Fibroblast of skin of left quadriceps (primary cell): ENCODE measurements at places on chromosomes 12 and 14.

DNA sequence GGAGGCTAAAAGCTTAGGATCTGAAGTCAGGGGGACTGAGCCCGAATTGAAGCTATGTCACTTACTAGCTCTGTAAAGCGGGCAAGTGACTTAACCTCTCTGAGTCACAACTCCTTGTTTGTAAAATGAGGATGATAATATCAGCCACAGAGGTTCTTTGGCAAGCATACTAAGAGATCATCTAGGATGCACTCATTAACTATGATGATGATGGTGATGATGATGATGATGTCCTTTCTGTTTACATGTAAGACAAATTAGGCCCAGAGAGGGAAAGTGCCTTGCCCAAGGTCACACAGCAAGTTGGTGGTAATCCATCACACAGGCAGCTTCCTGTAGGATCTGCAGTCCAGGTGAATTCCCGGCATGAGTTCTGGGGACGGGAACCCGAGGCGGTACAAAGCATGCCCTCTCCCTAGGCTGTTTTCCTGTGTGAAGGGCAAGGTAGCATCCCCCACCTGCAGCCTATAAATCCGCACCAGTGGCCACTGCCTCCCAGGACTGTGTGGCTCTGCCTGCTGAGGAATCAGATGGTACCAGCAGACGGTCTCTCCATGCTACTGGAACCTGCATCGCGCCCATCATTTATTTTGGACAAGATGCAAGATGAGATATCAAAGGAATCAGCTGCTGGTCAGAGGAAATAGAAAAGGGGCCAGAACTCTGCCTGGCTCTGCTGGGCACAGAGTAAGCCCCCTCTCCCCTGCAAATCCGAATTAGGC is 55.2 kb downstream of the MAP1LC3B2 start:
- no peak for DNase-seq

GRCh38 chr12:27064397-27065342 is 17.7 kb downstream of the C12orf71 start:
- DNase-seq: no peak

- DNase-seq: no peak
Measured at GRCh38 chr12:124509676-124510300, 57.6 kb downstream of the NCOR2 start.

- DNase-seq: peak; percentile 3
Measured at GRCh38 chr12:30622509-30622908, 73.2 kb downstream of the IPO8 start.

- DNase-seq: no peak
Measured at GRCh38 chr12:15534322-15534721, 212.0 kb downstream of the PTPRO start.

DNA sequence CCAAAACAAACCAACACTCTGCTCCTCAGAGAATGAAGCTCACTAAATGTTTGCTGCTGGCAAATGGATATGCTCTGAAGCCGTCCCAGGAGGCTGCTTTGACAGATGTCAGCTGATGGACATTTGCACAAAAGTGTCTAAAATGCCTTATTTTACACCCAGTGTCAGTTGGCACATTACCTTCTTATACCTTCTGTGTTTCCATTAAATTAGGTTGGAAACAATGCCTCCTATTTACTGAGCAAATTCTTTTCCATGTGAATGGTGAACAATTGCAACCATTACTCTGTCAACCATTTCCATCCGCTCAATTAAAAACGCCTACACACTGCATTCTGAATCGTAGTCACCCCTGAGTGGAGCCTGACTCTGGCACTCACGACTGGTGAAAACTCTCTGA is 1679.9 kb upstream of the FLRT2 start:
- DNase-seq: no peak

DNA sequence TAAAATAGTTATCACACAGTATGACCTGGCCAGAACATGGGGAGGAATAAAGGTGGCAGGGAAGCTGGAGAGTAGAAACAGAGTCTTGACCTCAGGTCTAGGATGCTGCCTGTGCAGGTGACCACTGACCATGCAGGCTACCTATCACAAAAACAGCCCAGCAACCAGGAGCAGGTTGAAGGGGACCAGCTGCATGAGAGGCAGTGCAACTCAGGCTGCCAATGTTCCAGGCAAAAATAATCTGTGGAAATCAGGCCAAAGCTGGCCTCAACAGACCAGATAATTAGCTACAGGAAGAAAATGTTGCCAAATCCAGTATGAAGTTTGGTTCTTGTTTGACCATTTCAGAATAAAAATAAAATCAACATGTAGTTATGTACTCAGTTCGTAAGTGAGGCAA is 72.6 kb downstream of the PDE6H start:
- DNase-seq: no peak

DNA sequence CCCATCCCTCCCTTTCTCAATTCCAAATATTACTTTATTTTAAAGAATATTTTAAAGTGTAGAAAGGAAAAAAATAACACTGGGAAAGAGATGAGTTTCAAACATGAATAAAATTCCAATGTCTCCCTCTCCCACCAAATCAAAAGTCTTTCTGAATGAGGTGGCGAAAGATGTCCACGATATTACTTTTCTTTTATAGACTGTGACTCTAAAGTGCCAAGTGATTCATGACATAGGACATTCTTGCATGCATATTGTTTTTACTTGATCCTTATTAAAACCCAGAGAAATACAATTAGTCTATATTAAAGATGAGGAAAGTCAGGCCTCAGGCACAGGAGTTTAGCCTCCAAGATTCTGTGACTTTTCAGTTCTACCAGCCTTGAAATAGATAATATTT is 16.0 kb upstream of the LUM start:
- no peak for DNase-seq

DNA sequence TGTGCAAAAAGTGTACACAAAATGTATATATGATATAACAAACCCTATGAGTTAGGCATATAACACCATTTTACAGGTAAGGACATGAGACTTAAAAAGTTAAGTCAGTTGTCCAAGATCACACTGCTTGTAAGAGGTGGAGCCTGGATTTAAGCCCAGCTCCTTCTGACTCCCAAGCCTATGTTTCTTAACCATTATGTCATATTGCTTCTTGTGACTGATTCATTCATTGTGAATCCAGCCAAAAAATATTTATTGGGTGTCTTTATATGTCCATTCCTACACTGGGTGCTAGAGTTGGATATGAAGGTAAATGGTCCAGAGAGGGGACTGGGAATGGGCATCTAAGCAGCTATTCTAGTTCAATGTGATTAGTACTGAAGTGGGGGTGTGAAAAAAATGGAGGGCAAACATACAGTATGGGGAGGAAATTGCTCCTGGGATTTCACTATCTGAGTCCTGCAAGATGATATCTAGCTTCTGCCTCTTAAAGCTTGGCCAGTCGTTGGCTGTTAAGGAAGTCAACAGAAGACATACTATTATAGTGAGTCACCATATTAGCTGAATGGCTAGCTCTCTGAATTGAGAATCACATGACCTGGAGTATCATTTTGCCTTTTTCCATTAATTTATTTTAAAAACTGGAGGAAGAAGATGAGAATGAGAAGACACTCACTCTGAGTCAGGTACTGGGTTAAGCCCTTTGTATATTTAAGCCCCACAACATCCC is 28.8 kb downstream of the PAX9 start:
- no peak for DNase-seq

DNA sequence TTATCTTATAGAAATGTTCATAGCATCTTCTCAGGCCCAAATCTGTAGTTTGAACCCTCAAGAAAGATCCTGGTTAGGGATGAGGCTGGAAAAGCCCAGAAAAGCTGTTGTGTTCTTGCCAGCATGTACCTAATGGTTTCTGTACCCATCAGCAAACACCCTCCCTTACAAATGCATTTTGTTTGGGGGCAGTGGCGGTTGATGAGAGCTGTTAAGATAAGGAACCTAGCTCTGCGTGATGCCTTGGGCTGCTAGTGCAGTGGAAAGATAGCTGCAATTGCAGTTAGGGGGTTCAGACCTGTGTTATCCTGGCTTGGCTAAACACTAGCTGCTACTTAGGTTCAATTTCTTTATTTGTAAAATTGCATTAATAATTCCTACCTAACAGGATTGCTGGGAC is 3.6 kb downstream of the TPH2 start:
- no peak for DNase-seq

DNA sequence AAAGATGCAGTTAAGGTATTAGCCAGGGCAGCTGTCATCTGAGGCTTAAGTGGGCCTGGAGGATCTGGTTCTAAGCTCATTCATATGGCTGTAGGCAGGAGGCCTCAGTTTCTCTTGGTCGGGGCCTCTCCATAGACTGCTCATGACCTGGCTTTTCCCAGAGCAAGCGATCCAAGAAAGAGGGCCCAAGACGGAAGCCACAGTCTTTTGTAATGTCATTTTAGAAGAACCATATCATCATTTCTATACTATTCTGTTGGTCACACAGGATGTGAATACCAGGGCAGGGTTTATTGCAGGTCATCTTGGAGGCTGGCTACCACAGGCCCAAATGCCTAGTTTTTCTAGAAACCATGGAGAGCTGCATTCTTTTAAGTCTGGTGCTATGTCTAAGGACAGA is 47.7 kb downstream of the GNG2 start:
- no peak for DNase-seq

DNA sequence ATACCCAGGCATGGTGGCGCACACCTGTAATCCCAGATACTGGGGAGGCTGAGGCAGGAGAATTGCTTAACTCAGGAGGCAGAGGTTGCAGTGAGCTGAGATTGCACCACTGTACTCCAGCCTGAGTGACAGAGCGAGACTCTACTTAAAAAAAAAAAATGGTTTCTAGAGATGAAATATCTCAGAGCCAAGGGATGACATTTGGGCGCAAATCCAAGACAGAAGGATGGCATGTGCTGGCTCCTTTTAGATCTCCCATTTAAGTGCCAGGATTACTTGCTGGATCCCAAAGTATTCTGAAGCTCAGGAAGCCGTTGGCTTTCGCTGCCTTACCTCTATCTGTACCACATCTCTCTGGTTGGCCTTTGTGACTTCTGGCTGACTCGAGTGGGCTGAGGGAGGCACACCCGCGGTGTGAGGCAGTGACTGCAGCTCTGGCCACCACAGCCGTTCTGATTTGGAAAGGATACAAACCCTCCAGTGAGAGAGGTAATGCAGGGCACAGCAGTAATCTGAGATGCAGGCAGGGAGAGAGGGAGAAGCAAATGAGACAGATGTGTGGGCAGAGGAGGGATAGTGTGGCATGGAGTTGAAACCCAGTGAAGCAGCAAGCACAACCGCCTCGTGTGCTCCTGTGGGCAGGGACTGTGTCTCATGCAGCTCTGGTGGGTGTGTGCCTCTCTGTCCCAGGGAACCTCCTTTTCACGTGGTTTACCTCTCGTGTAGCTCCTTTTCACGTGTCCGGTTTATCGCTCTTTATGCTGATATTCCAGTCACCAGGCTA is 4.9 kb downstream of the B4GALNT3 start:
- no peak for DNase-seq

DNA sequence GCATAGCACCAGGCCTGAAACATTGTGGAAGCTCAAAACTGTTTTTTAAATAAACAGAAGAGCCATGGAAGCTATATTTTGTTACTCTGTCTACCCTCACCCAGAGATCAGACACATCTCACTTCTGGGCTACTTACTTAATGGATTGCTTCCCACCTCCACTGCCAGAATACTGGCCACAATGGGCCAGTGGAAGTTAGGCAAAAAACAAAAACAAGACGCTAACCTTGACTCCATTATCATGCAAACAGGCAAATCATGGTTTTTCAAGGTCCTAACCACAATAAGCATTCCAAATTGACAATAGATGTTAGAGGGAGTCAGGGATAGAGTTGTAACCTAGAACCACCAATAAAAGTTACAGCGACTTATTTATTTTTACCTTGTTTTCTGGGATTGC is 52.7 kb upstream of the PTCSC3 start:
- DNase-seq: no peak

DNA sequence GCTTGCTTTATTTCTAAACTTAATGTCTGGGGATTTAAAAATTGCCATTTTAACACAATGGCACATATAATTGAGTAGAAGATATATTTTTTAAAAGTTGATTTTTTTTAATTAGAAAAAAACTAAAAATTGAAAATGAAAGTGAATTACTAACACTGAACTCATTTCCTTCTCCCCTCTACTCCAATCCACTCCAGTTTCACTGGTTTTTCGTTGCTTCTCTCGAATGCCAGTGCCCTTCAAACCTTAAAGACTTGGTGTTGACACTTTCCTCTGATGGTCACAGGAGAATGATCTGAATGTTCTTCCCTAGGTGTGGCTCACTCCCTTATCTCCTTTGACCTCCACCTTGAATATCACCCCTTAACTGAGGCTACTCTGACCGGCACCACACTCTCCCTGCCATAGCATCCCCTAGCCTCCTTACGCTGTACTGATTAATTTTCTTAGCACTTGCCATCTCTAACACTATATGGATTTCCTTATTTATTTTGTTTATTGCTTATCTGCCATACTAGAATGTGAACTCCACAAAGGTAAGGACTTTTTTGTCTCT is 107.1 kb downstream of the LIN7A start:
- no peak for DNase-seq

- DNase-seq: no peak
Measured at GRCh38 chr12:20199780-20200179, 168.6 kb upstream of the PDE3A start.

DNA sequence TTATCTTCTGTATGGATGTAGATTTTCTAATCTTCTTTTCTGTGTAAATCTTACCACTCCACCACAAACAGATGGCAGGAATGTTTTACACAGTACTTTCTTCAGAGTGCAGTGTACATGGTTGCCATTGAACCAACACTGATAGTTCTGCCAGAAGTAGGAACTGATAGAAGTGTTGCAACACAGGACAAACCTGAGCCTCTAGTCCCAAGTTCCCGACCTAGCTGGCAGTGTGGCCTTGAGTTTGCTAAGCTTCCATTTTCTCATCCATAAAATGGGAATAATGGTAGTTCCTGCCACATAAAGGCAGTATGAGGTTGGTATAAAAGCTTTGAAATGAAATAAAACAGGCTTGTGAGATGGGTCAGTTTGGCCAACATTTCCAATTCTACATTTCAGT is 50.8 kb upstream of the SAV1 start:
- DNase-seq: no peak

DNA sequence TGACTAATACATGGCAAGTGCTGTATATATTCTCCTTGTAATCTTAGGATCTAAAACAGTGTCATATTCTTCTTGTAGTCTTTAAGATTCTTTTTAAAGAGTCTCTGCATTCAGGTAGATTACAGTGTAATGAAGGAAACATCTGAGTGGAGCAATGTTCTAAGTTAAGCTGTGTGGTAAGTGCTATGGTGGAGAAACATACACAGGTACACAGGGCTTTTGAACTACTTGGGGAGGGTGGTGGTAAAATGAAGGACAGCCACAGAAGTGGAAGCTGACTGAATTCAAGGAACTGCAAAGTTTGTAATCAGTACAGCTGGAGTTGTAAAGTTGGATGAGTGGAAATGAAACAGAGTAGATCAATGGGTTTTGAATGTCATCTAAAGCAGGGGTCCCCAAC is 27.8 kb downstream of the ACSS3 start:
- DNase-seq: no peak

DNA sequence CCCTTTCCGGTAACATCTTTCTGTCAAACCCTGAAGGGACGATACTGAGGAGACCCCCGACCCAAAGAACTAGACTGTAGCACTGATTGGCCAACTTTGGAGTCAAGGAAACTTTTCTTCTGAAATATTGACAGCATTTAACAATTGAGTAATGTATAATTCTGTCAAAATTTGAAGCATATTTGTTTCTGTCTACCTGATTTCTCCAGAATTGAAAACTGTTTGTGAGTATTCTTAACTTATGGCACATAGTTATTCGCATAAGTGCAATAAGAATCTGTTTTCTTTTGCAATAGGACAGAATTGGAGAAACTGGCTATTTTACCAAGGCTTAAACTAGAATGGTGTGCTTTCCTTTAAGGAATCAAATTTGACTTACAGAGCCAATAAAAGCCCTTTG is 267.1 kb upstream of the FOXN3 start:
- DNase-seq: no peak

- DNase-seq: no peak
Measured at GRCh38 chr12:116687888-116688287, 50.0 kb downstream of the SPRING1 start.

- DNase-seq: no peak
Measured at GRCh38 chr14:76687611-76688382, 73.5 kb upstream of the VASH1 start.
